ENCODE measurements at places on chromosomes 5 and 9.

- DNase-seq: no peak
Observed at GRCh38 chr5:137118629-137119028, 380.5 kb downstream of the SPOCK1 start.

GRCh38 chr9:5825895-5826622, 6.9 kb downstream of the ERMP1 start:
- no peak for DNase-seq

DNA sequence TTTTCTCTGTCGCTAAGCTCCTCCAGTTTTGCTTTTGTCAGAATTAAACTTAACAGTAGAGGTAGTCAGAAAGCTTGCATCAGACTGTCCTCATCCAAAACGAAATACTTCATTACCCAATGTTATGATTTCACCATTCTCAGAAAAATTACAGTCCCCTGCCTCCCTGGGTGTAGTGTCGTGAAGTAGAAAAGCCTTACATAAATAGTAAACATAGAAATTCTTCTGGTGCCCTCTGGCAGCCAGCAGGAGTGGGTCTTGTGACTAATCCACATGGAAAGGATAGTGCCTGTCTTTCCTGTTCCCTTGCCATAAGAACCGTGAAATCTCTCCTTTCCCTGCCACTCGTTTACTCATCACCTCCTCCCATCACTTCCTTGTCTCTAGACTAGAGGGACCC, 230.6 kb downstream of the GNA14 start:
- DNase-seq: no peak

GRCh38 chr9:126698756-126699155, 85.0 kb downstream of the LMX1B start:
- no peak for DNase-seq

DNA sequence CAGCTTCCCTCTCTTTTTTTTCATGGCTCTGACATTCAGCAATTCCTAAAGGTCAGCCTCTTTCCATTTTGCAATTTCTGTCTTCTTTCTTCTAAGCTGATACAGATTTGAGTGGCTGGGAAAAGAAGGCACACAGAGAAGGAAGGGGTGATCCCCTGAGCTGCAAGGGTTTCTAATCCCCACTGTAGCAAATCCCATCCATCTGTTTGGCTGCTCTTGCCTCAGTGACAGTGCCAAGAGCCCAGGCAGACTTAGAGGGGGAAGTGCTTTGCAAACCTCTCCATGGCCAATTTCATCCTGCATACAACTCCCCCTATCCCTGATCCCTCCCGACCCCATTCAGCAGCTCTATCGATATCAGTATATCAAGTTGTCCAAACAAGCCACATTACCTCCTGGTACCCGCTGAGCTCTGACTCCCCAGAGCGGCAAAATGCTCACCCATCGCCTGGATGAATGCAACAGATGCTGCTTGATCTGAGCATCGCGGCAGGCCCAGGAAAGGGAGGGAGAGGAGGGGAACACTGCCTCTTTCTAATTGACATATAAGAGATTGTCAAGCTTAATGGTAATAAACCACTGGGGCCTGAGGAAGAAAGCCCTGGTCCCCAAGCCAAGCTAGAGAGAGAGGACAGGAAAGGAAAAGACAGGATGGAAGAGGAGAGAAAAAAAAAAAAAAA, 268.9 kb downstream of the ASTN2 start:
- no peak for DNase-seq

DNA sequence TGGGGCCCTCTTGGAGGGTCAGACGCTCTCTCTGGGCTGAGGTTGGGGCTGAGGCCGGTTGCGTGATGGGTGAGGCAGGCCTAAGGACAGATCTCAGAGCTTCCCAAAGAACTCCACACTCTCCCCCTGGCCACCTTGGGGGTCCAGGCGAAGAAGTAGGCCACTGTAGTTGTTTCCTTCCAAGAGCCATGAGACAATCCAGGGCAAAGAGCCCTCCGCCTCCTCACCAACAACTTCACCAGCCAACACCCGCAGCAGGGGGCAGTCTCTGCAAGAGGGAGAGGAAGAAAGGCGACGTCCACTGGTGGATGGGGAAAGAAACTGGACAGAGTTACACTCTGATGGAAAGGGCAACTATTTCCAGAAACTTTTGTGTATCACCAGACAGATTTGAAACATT, 10.7 kb downstream of the SLC35A4 start:
- no peak for DNase-seq

DNA sequence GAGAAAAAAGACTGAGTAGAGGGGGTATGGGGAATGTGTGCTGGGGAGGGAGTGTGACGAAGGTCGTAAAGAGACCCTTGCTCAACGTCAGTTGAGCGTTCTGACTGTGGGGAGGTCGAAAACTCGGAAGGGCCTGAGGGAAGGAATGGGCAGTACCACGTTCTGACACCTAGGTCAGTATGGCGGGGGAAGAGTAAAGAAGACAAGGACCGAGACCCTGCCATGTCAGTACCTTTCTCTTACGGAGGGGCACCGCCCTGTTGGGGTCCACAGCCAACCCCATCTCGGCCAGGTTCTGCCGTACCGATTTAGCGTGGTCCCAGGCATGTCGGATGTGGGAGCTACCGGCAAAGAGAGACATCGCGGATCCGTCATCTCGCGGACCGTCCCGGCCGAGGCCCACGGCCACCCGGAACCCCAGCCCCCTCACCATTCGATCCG, 375 bp downstream of the NOP16 start:
- DNase-seq: no peak

DNA sequence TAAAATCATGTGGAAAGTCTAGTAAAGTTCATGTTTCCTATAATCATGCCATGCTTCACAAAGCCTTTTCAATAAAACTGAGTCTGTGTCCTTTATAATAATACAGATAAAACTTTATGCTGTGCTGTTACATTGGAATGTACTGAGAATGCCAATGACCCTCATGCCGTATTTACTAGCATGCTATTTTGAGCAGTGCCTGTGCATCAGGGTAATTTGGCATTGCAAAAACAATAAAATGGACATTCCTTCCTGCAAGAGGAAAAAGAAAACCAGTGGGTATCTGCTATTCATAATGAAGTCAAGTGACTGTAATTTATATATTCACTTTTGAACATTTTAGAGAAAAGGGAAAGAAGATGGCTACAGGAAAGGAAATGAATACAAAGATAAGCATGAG, 159.0 kb downstream of the PBX3 start:
- DNase-seq: no peak

GRCh38 chr5:170283296-170283695, 14.3 kb downstream of the LCP2 start:
- no peak for DNase-seq

DNA sequence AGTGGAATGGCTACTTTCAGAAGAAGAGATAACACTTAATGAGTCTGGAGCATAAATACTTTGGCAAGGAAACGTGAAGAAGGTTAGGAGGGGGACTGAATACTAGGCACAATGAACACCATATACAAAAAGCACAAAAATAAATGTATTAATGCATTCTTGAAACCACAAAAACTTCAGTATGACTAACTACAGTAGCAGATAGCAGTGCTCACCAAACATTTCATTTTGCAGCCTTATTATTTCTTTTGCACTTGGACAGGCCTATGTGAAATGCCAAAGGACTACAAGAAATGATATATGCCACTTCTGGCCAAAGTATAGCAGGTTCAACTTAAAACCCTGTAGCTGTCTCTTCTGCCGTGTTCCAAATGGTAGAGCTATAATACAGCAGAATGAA, 26.3 kb downstream of the UBQLN1 start:
- no peak for DNase-seq

GRCh38 chr9:112348257-112349007, 15.0 kb upstream of the PTBP3 start:
- DNase-seq: no peak

GRCh38 chr5:65663804-65664521, 39.1 kb downstream of the SHLD3 start:
- DNase-seq: no peak

GRCh38 chr9:3992924-3993323, 306.9 kb downstream of the GLIS3 start:
- no peak for DNase-seq

DNA sequence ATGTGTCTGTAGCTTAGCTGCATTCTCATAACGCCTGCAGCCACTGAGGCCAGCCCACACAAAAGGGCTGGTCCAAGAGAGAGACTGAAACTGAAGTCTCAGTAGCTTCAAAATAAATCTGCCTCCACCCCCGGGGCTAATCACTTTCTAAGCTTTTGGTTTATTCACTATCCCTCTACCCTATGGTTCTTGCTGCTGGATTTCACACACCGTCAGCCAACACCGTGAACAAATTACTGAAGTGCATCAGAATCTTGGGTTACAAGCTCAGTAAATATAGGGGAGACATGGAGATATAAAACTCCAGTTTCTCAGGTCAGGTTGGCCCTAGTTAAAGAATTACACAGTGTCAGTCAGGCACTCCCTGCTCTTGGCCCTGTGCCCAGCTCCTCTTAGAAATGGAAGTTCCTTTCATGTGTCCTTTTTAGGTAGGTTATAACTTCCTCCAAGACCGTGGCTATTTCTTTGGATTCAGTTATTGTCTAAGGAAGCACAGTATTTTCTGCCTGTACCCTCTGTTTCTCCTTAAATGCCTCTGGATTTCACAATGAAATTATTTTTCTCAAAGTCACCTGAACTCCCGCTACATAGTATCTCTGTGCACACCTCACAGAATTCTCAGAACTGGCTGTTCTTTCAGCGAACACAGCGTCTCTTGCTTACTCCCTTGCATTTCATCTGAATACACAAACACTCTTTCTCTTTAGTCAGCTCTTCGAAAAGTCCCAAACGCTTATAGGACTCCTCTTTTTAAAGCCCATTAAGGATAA, 112.5 kb downstream of the FAM174A start:
- DNase-seq: peak; percentile 32

DNA sequence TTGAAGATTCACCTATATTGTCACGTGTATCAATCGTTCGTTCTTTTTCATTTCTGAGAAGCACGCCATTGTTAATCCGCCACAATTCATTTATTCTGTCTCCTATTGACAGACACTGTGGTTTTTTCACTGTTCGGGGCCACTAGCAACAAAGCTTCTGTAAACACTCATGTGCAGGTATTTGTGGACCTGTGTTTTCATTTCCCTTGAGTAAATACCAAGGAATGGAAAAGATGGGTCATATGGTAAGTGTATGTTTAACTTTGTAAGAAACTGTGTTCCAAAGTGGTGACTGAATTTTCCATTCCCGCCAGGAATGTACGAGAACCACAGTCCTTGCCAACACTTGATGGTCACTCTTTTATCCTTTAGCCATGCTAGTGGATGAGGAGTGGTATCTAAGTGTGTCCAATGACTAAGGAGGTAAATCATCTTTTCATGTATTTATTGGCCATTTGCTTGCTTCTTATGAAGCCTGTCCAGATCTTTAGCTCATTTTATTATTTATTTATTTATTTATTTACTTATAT, 10.7 kb downstream of the ABO start:
- peak; percentile 32 for DNase-seq

DNA sequence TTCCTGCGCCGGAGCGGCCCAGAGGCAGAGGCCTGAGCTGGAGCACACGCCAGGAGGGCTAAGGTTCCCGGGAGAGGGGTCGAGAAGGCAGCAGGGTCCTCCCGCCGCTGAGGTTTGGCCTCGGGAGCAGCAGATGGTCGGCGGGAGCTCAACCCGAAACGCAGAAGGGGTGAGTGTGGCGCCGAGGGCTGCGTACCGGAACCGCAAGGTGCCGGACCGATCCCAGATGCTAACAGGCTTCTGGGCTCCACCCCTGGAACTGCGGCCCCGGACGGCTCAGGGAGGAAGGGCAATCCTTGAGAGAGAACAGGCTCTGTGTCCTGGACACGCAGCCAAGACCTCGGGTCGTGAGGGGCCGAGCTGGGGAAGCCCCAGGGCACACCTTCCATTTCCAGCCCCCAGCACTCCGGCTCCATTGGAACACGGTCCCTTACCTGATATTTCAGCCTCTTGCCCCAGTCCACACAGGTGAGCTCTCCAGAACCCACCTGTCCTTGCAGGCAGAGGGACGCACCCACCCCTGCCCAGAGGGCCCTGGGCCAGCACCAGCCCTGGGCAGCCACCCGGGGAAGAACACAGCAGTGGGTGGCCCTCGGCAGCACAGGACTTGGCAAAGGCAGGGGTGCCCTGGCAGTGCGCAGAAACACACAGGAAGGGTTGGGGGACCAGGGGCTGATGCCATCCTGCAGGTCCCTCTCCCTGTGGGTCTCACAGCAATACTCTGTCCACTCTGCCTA, 1.4 kb downstream of the LHX3 start:
- no peak for DNase-seq

DNA sequence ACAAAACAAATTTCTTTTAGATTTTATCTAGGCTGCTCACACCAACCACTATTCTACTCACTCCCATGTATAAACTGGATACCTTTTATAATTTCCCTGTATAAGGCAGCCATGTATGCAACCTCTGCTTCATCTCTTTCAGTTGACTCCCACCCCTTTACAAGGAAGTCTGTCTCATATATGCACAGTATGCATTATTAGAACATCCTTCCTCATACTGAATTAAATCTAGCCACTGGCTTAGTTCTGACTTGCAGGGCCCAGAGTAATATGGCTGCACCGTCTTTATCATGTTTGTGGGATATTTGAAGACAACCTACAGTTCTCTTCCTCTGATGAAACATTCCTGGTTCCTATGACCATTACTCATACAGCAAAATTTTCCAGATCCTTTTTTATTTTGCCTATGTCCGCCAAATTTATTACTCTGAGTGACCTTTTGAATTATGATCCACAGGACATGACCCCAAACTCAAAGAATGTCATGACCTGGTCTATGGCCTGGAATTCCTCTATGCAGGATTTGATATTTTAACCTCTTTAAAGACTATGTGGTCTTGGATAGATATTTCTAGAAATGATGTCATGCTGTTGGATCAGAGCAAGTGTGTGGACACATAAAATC, 76.6 kb upstream of the ITGA1 start:
- no peak for DNase-seq

GRCh38 chr5:149581931-149582768, 852 bp downstream of the ARHGEF37 start:
- peak; percentile 61 for DNase-seq

- DNase-seq: no peak
Observed at GRCh38 chr5:82045554-82046275, 73.9 kb downstream of the ATG10 start.

GRCh38 chr9:99222416-99223270, 561 bp downstream of the SEC61B start:
- no peak for DNase-seq

- no peak for DNase-seq
Observed at GRCh38 chr9:119273984-119274665, 95.1 kb downstream of the BRINP1 start.
